ENCODE measurements at places on chromosomes 6 and 20.

DNA sequence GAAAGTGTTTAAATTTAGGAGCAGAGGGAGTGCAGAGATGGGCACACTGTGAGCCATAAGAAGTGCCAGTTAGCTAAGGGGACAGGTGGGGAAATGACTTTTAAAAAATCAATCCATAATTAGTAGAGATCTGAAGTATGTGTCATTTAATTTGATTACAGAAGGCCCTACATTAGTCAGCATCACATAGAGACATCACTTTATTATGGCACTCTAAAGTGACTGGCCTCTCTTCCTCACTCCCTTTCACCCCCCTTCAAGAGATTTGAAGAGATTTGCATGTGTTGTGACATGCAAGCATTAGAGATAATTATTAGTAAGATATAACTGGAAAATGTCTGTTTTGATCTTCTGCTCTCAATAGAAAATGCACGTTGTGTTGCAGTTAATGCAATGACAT is 86.7 kb downstream of the SLX4IP start:
- DNase-seq, result no peak

- DNase-seq, result no peak
These were observed 114.7 kb downstream of the PLCB1 start for GRCh38 chr20:8246716-8247115.

- no peak for DNase-seq
These were observed 193.3 kb upstream of the MAP3K7 start for GRCh38 chr6:90780141-90780540.

- no peak for DNase-seq
These were observed 49.3 kb downstream of the CLIC5 start for GRCh38 chr6:45966340-45966739.

Measured in hepatic stellate cell (primary cell).